ENCODE measurements at places on chromosomes 12 and 14.

DNA sequence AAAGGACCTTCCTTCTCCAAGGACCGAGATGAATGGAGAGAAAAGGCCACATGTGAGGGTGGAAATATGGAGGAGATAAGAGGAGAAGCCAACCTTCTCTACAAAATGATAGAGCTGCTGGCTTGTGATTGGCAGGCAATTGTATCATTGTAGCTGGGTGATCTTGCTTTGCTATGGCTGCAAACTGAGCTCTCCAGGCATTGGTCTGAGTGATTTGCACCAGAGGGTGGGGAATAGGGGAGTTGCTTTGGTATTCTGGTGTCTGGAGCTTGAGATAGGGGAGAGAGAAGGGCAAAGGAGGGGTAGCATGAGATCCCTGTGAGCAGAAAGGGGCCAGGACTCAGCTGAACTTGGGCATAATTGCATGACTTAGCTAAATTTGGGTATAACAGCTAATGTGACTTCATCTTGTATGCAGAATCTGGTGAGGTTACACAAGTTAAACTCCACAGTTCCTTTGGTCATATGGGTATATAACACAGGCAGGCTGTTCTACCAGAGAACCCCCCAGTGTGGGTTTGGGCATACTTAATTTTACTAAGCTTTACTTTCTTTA is 72.0 kb downstream of the FOS start:
- no peaks in the 10 kb centered on the region for H3K4me1 ChIP-seq
- H3K27ac ChIP-seq: no peak overlapping the region
- no peak overlapping the region for H3K4me3 ChIP-seq
- no peaks in the 10 kb centered on the region for H3K36me3 ChIP-seq
- peaks cover 4% of the 10 kb centered on the region for H3K27me3 ChIP-seq
- DNase-seq: no peak

GRCh38 chr14:51780741-51781140 is 79.7 kb upstream of the GNG2 start:
- no peaks in the 10 kb centered on the region for H3K36me3 ChIP-seq
- H3K27me3 ChIP-seq: peaks cover 3% of the 10 kb centered on the region
- H3K27ac ChIP-seq: no peak overlapping the region
- no peaks in the 10 kb centered on the region for H3K4me1 ChIP-seq
- no peak overlapping the region for H3K4me3 ChIP-seq

DNA sequence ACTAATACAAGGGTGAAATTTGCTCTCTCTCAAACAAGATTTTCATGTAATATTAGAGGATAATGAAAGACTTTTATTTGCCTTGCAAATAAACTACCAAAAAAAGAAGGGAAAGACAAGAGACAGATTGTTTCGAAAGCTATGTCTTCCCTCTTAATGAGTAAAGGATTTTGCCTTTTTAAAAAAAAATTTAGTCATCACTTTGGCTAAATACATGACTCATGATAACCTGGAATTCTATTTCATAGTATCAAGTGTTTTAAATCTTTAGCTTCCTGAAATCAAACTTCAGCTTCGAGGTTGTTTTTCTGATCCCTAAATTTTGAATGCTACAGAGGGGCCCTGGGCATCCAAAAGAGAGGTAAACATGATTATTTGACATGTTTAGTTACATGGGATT is 144.4 kb downstream of the CCDC59 start:
- H3K27me3 ChIP-seq: no peaks in the 10 kb centered on the region
- H3K4me3 ChIP-seq: no peak overlapping the region
- H3K27ac ChIP-seq: no peak overlapping the region
- DNase-seq: no peak

DNA sequence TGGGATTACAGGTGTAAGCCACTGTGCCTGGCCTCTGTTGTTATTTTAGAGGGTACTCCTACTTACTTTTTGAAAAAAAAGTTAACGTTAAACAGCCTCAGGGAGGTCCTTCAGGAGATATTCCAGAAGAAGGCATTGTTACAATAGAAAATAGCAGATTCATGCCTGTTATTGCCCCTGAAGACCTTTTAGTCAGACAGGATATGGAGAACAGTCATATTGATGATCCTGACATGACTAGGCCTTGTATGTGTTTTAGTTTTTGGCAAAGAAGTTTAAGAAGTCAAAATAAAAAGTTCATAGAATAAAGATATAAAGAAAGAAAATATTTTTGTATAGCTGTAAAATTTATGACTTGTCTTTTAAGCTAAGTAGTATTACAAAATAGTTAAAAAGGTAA is 45.3 kb downstream of the WASHC3 start:
- no peak for DNase-seq
- no peak overlapping the region for H3K27ac ChIP-seq
- no peaks in the 10 kb centered on the region for H3K36me3 ChIP-seq
- H3K4me1 ChIP-seq: no peaks in the 10 kb centered on the region
- H3K4me3 ChIP-seq: no peak overlapping the region

GRCh38 chr12:118334939-118335567 is 37.7 kb downstream of the TAOK3 start:
- no peaks in the 10 kb centered on the region for H3K27me3 ChIP-seq
- H3K4me1 ChIP-seq: no peaks in the 10 kb centered on the region
- H3K4me3 ChIP-seq: no peak overlapping the region
- DNase-seq: peak; percentile 30
- H3K27ac ChIP-seq: no peak overlapping the region

- DNase-seq: no peak
- H3K36me3 ChIP-seq: no peaks in the 10 kb centered on the region
- H3K27me3 ChIP-seq: no peaks in the 10 kb centered on the region
- no peak overlapping the region for H3K27ac ChIP-seq
- H3K4me1 ChIP-seq: peaks cover 9% of the 10 kb centered on the region
- H3K4me3 ChIP-seq: no peak overlapping the region
These were observed 1.4 kb upstream of the SAV1 start for GRCh38 chr14:50669441-50669986.

DNA sequence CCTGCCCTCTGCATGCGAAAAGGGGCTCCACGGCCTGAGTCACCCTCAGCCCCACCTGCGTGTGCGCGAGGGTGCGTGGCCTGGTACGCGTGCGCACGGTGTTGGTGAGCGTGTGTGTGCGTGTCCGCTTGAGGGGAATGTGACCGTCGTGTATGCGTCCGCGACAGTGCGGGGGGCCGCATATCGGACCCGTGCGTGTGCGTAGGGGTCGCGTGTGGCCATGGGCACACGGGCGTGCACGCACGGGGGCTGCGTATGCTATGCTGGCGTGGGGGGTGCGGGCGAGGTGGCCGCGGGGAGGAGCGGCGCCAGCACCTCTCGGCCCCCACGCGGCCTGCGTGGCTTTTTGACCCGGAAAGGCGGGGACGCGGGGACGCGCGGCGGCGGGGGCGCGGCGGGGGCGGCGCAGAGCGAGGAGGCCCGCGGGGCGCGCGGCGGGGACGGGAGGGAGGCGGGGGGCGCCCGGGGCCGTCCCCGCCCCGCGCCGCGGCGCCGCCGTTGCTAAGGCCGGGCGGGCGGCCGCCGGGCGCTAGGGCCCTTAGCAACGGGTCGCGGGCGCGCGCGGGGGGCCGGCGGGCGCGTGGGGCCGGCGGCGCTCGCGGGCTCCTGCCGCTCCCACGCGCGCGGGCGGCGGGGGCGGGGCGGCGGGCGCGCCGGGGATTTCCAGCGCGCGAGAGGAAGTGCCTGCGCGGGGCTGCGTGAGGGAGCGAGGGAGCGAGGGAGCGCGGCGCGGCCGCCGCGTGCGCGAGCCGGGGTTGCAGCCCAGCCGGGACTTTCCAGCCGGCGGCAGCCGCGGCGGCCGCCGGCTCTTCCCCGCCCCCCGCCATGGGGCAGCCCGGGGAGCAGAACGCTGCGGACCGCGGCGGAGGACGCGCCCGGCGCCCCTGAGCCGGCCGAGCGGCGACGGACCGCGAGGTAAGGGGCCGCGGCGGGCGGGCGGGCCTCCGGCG is at the start of gene TRAF3:
Gene TRAF3 (plus strand): TSS at position 689 of the 950 bp plus-strand sequence. CDS start 92,753 bp downstream, outside the sequence.
- no peaks in the 10 kb centered on the region for H3K36me3 ChIP-seq
- peak; percentile 47 for DNase-seq
- H3K4me1 ChIP-seq: peaks cover 32% of the 10 kb centered on the region
- H3K27ac ChIP-seq: peak within 1 kb of the TSS; percentile 60
- H3K27me3 ChIP-seq: no peaks in the 10 kb centered on the region

GRCh38 chr12:120394483-120395367 is 25.8 kb upstream of the MSI1 start:
- no peak for DNase-seq
- no peak overlapping the region for H3K4me3 ChIP-seq
- H3K4me1 ChIP-seq: no peaks in the 10 kb centered on the region
- H3K27me3 ChIP-seq: peaks cover 10% of the 10 kb centered on the region
- no peaks in the 10 kb centered on the region for H3K36me3 ChIP-seq

DNA sequence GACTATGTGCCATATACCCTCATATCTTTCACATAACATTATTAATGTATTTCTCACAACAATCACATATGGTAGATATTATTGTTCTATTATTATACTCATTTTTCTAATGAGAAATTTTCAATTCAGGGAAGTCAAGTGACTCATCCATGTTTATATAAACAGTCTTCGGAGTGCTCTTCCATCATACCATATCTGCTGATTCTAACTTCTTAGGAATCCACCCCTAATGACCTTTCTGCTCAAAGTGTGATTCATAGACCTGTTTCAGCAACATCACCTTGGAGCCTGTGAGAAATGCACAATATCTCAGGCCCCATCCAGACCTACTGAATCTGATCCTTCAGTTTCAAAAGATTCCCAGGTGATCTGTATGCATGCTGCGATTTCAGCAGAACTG is 39.8 kb upstream of the OVCH1 start:
- H3K27ac ChIP-seq: no peak overlapping the region
- H3K36me3 ChIP-seq: no peaks in the 10 kb centered on the region
- peaks cover 4% of the 10 kb centered on the region for H3K4me1 ChIP-seq
- H3K27me3 ChIP-seq: no peaks in the 10 kb centered on the region
- DNase-seq: peak; percentile 64
- H3K4me3 ChIP-seq: no peak overlapping the region

- H3K4me3 ChIP-seq: no peak overlapping the region
- no peak overlapping the region for H3K27ac ChIP-seq
- H3K4me1 ChIP-seq: no peaks in the 10 kb centered on the region
- no peak for DNase-seq
- H3K27me3 ChIP-seq: no peaks in the 10 kb centered on the region
These were observed 120.1 kb upstream of the EGLN3 start for GRCh38 chr14:34070917-34071407.

All from astrocyte (in vitro differentiated cells and primary cell).